ENCODE measurements at places on chromosomes 11 and 22.

GRCh38 chr22:20829491-20830134 lies 29.0 kb downstream of the PI4KA start:
- DNase-seq, result no peak

- DNase-seq, result peak; percentile 91
These were observed 8.1 kb downstream of the SCARF2 start for GRCh38 chr22:20429254-20430100.

GRCh38 chr11:125360066-125360465 lies 136.0 kb downstream of the FEZ1 start:
- no peak for DNase-seq

DNA sequence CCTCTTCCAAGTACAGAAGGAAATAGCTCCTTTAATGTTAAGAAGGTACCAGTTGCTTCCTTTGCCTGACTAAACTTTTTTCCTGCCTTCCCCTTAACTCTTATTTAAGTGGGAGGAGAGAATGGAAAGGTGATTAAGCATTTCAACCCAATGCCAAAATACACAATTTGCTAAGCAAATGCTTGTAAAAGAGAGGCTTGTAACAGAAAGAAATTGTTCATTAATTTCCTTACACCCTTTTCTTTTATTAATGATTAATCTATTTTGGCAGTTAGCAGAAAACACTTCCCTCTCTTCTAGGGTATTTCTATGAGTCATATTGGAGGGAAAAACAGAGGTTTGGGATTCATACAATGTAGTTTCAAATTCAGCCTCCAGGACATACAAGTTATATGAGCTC lies 427.6 kb upstream of the FAT3 start:
- no peak for DNase-seq

GRCh38 chr11:131696690-131697089 lies 326.3 kb downstream of the NTM start:
- DNase-seq, result no peak

GRCh38 chr11:64152841-64153691 lies 12.8 kb downstream of the MACROD1 start:
- DNase-seq, result peak; percentile 92

GRCh38 chr11:134724106-134724778 lies 312.2 kb upstream of the B3GAT1 start:
- DNase-seq, result no peak

DNA sequence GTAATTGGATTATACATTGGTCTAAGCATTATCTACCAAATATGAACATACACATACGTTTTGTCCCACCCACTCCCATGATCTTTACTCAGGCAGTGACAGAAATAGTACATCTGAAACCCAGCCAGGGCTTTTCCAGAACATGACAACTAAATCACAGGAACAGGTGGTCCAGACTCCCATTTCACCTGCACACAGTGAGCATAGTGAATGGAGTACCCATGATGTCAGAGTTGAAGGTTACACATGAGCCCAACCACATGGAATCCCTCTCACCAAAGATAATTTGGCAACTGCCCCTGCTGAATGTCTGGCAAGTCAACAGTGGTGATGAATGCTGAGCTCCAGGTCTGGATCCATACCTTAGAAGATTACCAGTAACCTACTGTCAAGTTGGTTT lies 411.9 kb upstream of the LUZP2 start:
- no peak for DNase-seq

DNA sequence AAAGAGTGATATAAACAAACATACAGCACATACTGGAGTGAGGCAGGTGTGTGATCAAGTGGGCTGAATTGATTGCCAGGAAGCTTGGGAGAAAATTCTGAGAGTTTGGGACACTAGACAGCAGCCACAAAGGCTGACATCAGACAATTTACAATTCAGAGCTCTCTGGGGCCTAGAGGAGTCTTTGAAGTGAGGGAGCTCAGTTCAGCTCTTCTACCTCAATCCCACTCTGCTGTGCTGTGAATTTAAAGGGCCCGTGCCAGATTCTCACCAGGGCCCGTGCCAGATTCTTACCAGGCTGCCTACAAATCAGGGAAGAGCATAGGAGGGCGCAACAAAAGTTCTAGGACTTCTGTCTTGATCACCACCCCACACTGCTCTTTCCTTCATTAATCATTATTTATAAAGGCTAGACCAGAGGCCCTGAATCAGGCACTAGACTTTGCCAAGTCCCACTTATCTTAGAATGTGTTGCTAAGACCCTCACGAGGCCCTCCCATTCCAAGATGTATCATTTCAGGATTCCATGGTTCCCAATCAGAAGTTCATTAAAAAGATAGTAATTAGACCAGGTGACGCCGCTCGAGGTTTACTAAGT lies 112.4 kb downstream of the KIRREL3 start:
- no peak for DNase-seq

- DNase-seq, result no peak
These were observed 301.8 kb upstream of the MTNR1B start for GRCh38 chr11:92667486-92668152.

DNA sequence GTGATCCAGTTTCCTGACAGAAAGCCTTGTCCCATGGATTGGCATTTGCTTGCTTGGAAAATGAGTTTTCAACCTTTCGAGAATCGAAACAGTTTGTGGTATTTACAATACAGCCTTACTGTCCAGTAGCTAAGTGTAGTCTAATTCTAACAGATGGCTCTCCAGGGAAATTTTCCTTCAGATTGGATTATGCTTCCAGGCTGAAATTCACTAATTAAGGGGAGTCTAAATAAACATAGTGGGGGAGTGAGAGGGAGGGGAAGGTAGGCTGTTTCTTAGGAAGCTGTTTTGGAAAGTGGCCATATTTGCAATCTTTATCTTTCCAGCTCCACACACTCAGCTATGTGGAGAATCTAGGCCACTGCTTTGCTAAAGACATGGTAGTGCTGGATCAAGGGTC lies 81.3 kb downstream of the SYT9 start:
- DNase-seq, result no peak

- DNase-seq, result no peak
These were observed 20.5 kb upstream of the CCDC134 start for GRCh38 chr22:41779929-41780505.

DNA sequence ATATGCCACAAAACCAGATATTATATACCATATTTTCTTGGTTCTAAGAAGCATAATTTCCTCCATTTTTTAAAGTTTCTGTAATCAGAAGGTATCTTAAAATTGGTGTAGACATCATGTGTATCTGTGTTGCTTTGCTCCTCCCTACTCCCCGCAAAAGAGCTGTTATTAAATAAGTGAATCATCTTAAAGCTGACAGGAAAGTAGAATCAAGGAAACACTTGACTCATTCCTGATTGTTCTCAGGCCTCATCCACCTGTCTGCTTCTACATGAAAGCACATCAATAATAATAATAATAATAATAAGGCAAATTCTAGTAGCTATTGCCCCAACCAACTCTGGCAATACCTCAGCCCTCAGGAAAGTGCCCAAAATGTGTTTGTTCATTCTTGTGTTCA lies 26.2 kb upstream of the GUCY1A2 start:
- DNase-seq, result no peak

DNA sequence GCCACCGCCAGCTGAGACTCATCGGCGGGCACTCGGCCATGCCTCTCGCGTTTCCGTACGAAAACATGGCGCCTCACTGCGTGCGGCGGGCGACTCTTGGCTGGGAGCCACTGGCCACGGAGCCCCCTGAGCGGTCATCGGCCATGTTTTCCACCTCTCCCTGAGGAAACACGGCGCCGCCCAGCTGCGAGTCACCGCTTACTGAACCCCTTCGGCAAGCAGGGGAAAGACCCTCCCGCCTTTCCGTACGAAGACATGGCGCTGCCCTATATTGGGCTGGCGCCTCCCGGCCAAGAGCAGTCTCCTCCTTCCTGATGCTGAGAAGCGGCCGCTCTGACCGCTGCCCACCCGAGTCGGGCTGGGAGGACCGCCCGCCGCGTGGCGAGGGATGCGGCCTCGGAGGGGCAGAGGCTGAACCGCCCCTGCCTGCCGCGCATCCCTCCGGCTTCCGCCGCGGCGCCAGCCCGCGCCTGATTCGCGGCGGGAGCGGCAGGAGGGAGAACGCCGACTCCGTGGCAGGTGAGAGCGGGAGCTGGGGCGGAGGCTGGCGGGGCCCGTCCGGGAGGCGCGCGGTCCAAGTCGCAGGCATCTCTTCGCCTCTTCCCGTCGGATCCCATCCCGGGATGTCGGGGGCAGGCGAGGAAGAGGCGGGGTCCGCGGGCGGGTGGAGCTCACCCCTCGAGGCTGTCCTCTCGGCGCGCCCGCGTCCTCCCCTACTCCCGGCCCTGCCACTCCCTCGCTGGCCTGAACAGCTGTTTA lies at the start of gene TCP11L1:
TCP11L1 (plus strand) TSS at position 299 of the 759 bp plus-strand sequence. CDS start 4,202 bp downstream, outside the sequence.
- peak; percentile 89 for DNase-seq

GRCh38 chr22:49236541-49237075 lies 591.1 kb downstream of the BRD1 start:
- DNase-seq, result no peak

DNA sequence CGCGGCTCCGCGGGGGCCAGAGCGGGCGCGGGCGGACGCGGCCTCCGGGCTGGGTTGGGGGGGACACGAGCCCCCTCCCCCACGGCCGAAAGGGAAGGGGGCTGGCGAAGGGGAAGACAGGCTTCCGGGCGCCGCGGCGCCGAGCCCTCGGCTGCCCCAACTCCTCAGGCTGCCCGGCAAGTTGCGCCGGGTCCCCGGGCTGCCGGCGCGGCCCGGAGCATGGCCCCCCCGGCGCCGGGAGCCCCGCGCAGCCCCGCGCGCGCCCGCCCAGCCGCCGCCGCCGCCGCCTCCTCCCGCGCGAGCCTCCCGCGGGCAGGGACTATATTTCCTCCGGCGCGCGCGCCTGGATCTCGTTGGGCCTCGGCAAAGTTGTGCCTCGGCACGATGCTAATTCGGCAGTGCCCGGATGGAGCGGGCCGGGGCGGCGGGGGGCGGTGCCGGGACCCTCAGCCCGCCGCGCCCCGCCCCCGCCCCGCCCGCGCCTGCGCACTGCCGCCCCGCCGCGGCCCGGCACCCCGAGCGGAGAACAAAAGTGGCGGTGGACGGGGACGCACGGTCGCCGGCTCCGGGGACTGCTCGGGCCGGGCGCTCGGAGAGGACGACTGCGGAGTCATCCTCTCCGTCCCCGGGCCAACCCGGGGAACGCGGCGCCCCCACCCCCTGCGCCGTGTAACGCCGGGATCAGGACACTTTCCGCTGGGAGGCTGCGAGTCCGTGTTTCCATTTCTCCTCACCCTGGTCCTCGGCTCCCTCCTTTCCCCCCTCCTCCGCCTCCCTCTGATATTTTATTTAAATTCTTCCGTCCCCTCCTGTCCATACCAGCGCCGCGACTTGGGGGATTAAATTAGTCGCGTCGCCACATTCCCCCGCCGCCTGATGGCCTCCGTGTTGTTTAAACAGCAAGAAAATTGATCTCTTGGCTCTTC lies at the start of gene PHF21B:
PHF21B (minus strand) TSS at position 400 of the 926 bp plus-strand sequence. CDS start 456 bp downstream, outside the sequence.
- DNase-seq, result peak; percentile 70

GRCh38 chr22:46198274-46198673 lies 47.9 kb downstream of the PPARA start:
- DNase-seq, result no peak

- DNase-seq, result no peak
These were observed 4.6 kb upstream of the TMEM123 start for GRCh38 chr11:102457056-102457677.

DNA sequence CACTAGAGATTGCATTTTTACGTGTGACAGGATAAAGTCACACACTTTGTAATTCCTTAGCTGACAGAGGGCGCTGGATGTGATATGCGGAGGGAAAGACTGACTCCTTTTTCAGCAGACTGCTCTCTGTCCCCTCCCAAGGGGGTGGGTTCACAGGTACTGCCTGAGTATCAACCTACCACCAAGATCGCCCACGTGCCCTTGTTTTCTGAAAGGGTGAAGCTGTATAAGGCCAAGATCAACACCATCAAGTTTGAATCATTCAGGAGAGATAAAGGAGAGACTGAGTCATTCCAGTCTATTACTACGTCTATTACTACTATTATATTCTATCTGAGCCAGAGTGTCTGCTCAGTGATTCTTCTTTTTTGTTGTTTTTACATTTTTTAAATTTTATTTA lies 30.7 kb downstream of the BUD13 start:
- DNase-seq, result no peak

DNA sequence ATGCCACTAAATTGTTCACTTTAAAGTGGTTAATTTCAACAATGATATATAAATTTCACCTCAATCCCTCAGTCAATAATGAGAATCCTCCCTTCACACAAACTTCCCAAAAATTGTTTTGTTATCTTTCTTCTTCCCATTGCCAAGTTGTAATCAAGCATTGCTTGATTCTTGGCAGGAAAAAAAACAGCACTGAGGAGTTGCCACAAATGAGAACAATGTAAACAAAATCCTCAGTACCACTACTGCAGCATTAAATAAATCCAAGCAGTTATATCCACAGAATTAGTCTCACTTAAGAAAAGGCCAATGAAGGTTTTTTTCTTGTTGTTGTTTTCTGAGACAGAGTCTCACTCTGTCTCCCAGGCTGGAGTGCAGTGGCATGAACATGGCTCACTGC lies 38.2 kb downstream of the FAM168A start:
- DNase-seq, result no peak

- DNase-seq, result no peak
These were observed 328.3 kb upstream of the NARS2 start for GRCh38 chr11:78902771-78903507.

DNA sequence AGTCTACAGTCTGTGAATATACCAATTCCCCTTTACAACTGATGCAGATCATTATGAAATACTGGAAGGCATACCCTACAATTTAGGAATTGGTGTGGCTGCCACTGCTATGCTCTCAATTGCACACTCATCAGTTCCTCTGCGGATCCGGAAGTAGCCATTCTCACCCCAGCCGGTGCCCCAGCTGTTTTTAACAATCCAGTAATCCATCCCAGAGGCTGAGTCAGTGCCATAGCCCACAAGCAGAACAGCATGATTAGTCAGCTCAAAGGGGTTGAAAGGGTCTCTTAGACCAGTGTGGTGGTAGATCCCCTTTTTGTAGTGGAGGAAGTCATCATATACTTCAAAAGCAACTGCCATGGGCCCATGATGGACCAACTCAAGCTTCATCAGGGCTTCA lies 43.6 kb downstream of the CTSC start:
- no peak for DNase-seq

GRCh38 chr11:133529807-133530500 lies 2.3 kb downstream of the OPCML start:
- DNase-seq, result no peak

DNA sequence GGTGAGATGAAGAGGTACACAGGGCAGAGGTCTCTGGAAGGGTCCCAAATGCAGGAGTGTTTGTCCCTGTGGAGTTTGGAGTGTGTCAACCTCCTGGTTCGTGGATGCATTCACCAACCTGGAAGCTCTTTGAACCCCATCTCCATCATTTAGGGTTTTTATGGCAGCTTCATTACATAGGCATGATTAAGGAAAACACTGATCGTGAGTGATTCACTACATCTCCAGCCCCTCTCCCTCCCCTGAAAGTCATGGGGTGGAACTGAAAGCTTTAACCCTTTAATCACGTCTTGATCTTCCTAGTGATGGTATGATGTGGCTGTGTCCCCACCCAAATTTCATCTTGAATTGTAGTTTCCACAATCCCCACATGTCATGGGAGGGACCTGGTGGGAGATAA lies 19.8 kb upstream of the INCENP start:
- no peak for DNase-seq

- DNase-seq, result no peak
These were observed 47.4 kb upstream of the B3GAT1 start for GRCh38 chr11:134459246-134460061.

Measured in germinal center (tissue), 1 donor.